ENCODE measurements at places on chromosomes 13 and 19.
A peak's percentile ranks its signal among the peaks of the same experiment; 100 is the strongest.

DNA sequence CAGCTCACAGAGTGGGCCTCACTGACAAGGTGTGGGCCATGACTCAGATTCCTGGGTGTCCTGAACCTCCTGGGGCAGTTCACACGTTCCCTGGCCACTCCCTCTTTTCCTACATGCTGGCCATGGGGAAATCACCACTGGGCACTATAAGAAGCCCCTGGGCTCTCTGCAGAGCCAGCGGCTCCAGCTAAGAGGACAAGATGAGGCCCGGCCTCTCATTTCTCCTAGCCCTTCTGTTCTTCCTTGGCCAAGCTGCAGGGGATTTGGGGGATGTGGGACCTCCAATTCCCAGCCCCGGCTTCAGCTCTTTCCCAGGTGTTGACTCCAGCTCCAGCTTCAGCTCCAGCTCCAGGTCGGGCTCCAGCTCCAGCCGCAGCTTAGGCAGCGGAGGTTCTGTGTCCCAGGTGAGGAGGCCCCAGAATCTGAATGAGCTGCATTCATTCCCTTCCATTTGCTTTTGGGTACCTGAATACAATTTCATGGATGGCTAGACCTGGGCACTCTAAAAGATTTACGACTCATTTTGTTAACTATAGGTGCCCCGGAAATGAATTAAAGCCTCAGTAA is at the start of gene OLFM4:
Gene OLFM4 (plus strand): TSS at position 177 of the 567 bp plus-strand sequence. CDS start 24 bp downstream, at position 201.
- no peak for DNase-seq

DNA sequence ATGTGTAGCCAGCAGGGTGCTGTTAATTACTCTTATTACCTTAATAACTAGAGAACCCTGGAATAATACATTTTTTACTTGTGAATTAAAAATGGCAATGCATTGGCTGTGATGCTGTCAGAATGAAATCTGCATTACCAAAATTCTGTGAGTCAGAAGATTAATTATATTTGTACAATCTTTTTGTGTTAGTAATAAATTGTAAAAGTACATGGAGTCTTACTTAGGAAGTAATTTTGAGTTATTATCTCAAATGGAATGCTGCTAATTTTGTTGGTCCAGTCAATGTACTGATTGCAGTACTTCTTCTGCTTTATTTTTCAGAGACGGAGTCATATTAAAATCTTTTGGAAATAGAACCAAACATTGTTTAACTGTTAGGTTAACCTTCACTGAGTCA is 152.0 kb upstream of the SLC10A2 start:
- DNase-seq: no peak

DNA sequence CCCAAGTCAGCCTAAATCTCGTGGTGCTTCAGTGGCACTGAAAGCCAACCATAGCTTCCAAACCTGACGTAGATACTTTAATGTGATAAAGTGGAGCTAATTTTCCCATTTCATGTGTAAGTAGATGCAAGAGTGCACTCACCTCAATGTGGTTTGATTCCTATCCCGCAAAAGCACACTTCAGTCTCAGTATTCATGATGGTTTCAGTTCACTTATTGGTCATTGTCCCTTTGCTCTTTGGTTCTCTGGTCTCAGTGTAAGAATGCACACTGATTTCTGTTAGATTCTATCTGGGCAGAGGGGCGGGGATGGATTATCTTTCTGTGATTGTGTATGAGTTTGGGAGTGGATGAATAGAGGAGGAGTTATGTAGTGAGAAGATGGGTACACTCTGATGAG is 340.6 kb downstream of the KCNRG start:
- DNase-seq: no peak

DNA sequence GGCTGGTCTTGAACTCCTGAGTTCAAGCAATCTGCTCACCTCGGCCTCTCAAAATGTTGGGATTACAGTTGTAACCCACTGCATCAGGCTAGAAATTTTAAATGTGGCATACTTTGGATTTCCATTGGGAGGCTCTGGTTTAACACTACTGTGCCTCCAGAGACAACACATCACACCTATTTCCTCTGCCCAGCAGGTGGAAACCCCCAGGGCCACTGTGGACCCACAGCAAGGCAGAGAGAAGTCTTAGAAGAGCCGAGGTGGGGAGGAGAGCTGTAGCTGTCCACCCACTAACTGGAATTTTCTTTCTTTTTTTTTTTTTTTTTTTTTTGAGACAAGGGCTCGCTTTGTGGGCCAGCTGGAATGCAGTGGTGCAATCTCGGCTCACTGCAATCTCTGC is 39.4 kb downstream of the IER2 start:
- no peak for DNase-seq

DNA sequence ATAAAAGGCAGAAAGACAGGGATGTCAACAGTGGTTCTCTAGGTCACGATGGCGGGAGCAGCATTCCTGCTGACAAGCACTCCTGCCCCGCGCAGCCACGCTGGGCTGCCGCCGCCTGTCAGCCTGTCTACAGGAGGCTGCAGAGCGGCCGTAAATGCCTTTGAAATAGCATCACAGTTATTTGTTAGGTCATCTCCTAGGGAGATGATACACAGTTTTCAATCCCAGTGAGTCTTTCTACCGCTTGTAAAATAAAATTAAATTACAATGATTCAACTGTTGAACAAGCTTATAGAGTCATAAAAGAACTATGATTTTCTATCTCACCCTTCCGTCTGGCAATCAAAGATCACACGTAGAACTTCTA is 7.3 kb upstream of the SLC7A9 start:
- DNase-seq: no peak

DNA sequence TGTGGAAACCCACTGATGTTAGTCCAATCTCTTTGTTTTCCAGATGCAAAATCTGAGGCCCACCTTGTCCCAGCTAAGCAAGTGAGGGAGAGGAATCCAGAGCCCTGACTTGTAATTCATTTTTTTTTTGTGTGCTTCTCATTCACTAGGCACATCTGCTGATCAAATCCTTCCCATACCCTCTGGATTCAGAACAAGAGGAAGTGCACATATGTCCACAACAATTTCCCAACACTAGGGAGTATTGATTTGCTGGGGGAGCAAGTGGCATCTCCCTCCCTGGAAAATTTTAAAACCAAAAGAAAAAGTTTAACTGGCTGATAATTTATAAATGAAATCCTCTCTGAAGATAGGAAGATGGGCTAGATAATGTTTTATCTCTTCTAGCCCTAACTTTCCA is 94.6 kb upstream of the RFC3 start:
- DNase-seq: no peak

DNA sequence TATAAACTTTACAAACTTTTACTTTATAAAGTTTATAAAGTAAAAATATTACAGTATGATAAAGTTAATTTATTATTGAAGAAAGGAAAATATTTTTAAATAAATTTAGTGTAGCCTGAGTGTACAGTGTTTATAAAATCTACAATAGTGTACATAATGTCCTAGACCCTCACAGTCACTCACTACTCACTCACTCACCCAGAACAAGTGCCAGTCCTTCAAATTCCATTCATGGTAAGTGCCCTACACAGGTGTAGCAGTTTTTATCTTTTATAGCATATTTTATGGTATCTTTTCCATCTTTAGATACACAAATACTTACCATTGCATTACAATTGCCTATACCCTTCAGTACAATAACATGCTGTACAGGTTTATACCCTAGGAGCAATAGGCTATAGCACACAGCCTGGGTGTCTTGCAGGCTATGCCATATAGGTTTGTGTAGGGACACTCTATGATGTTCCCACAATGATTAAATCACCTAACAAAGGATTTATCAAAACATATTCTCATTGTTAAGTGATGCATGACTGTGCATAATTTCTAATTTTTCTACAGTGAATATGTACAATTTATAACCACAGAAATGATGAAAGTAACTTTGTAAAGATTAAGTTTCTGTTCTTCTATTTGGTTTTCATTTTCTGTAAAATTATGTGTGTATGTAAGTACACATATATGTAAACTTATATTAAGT is 98.0 kb downstream of the SPRY2 start:
- no peak for DNase-seq

DNA sequence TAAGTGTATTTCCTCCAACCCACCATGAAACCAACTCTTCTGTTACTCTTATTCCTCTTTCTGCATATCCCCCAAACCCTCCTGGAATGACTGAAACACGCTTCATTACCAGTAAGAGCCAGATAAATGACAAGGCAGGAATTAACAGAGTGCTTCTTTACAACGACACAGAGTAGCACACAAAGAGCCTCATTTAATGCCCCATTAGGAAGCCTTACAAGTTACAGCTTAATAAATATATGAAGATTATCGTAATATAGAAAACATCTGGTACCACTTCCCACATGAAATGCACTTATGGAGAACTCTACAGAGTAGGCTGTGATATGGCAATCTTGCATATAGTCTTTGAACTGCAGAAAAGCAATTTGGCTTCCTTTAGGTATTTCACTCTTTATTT is 116.8 kb downstream of the ENOX1 start:
- no peak for DNase-seq

GRCh38 chr19:5547881-5548280 is 19.9 kb downstream of the TINCR start:
- peak; percentile 34 for DNase-seq

DNA sequence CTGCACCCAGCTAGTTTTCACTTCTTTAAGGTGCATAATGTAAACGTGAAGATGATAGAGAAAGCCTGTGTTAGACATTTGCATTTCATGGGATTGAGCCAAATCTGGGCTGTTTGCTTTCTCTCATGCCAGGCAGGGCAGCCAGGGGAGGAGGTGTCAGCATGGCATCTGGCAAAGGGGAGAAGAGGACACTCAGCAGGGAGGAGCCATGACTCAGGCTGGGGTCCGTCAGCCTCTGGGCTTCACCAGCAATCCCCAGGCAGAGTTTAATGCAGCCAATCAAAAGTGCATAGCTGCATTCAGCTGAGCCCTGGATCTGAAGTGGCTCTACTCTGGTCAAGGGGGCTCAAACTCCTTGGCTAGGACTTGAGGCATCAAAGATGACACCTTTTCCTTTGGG is 23.5 kb downstream of the EBPL start:
- no peak for DNase-seq

DNA sequence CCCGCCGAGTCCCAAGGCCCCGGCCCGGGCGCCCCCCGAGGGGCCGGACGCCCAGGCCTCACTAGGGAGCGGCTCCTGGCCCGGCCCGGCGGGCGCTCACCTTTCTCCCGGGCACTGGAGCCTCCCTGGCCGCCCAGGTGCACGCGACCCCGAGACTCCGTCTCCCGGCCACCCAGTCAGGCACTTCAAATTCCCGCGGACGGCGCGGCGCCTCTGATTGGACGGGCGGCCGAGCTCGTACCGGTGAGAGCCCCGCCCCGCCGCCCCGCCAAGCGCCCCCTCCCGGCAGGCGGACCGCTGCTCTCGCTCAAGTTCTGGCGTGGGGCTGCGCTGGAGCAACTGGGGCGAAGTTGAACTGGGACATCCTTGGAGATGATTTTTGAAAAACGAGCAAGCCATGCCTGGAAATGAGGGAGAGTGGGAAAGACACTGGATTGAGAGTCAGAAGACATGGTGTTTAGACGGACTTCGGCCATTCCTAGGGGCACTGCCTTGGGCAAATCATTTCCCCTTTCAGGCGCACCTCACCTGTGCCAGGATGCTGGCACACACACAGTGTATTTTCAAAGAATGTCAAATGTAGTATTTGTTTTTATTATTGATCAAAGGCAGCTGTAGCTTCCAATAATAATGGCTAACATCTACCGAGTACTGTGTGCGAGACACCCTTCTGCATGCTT is 485.3 kb downstream of the UQCRFS1 start:
- no peak for DNase-seq

GRCh38 chr13:105788530-105788929 is 746.9 kb downstream of the EFNB2 start:
- DNase-seq: no peak

DNA sequence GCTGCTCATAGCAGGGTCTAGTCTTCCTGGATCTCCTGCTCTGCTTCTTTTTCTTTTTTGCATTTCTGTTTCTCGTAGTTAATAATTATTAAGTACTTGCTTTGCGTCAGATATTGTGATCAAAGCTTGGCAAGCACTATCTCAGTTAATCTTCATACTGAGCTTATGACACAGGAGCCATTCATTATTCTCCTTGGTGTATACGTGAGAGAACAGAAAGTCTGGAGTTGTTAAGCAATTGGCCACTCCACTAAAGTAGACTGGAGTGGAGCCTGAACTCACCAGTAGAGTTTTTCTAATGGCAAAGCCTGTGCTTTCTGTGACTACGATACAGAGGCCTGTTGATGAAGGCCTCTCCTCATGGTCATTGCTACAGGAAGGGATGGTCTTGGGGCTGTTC is 285.9 kb downstream of the RFC3 start:
- DNase-seq: no peak

DNA sequence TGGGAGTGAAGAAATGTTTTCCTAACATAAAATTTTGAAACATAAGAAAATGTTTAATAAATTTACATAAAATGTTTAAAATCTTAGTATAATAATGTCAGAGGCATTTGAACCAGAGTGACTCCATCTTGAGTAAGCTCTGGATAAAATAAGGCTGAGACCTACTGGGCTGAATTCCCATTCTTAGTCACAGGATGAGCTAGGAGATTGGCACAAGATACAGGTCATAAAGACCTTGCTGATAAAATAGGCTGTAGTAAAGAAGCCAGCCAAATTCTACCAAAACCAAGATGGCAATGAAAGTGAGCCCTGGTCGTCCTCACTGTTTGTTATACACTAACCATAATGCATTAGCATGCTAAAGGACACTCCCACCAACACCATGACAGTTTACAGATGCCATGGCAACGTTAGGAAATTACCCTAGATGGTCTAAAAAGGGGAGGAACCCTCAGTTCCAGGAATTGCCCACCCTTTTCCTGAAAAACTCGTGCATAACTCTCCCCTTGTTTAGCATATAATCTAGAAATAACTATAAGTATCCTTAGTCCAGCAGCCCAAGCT is 1184.0 kb downstream of the UQCRFS1 start:
- DNase-seq: no peak

GRCh38 chr13:107457686-107458085 is 757.6 kb downstream of the LIG4 start:
- DNase-seq: peak; percentile 49

- peak; percentile 3 for DNase-seq
Measured at GRCh38 chr13:25085125-25085742, 10.7 kb upstream of the PABPC3 start.

DNA sequence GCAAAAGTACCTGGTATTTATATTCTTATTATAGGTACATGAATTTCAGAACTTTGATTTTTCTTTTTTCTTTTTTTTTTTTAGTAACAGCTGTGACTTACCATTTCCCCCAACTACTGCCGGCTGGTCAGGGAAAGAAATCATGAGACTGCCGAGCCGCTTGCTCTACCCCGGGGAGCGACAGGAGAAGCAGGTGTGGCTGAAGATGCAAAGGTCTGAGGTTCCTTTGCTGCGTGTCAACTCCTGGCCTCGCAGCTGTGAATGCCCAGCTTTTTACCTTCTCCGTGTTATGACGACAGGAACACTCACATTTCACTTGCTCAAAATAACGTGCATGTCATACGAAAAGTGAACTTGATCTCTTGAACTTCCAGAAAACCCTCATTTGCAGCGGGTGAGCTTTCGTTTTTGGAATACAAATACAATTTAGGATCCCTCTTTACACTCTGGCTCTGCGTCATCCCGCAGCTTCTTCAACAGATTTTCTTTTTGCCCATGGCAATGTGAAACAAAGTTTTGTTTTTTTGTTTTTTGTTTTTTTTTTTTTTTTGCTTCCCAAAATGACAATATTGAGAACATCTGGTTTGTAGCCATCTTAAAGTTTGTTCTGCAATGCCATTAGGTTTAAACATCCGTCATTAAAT is 117.9 kb downstream of the EFNB2 start:
- no peak for DNase-seq
